Mucosa of descending colon (tissue), 3 donors: ENCODE measurements at places on chromosomes 5 and 9. TPM values are rescaled to one million over a fixed set of nuclear protein-coding genes. Genes with fewer than 3 reads are reported as not detected.

Gene SYK
- 43.4 TPM for total RNA-seq

Gene CARTPT
- not detected for total RNA-seq

Gene IL7R
- total RNA-seq: 16.9 TPM

Gene GPR150
- 0.28 TPM for total RNA-seq

Gene NTRK2
- 1.7 TPM for total RNA-seq
